ENCODE measurements at places on chromosomes 1 and 21. TPM values are rescaled to one million over a fixed set of nuclear protein-coding genes. Genes with fewer than 3 reads are reported as not detected.

Gene RGS1
- 50.2 TPM for total RNA-seq

Gene CACNA1E
- total RNA-seq, result 0.19 TPM

Gene PDPN
- 4.6 TPM for total RNA-seq

Gene ACTA1
- not detected for total RNA-seq

Gene GPR153
- 8.6 TPM for total RNA-seq

Gene DNAJC28
- total RNA-seq, result 2.2 TPM

Gene ATF3
- total RNA-seq, result 12.8 TPM

Gene NPPA
- total RNA-seq, result 0.50 TPM

Gene ZSCAN20
- total RNA-seq, result 6.3 TPM

Gene DPH2
- 24.0 TPM for total RNA-seq

Gene TEDDM1
- not detected for total RNA-seq

Gene WNT3A
- not detected for total RNA-seq

Gene GBP4
- total RNA-seq, result 9.0 TPM

Gene SLC37A1
- 21.8 TPM for total RNA-seq

Gene SLC35D1
- total RNA-seq, result 11.8 TPM

Gene SPRR2B
- total RNA-seq, result not detected

Gene ASCL5
- total RNA-seq, result not detected

Gene CELA2A
- not detected for total RNA-seq

Gene CASQ2
- 2.3 TPM for total RNA-seq

Gene FCRL5
- 10.3 TPM for total RNA-seq

Gene PTGER3
- 9.0 TPM for total RNA-seq

Gene MSH4
- 0.41 TPM for total RNA-seq

Gene IFI44
- 42.3 TPM for total RNA-seq

Gene PLA2G2F
- not detected for total RNA-seq

Gene CELA3A
- total RNA-seq, result not detected

Gene ITGB2
- 111 TPM for total RNA-seq
